Upper lobe of right lung (tissue), 1 donor: ENCODE measurements at places on chromosomes 12 and 14. TPM values are rescaled to one million over a fixed set of nuclear protein-coding genes. Genes with fewer than 3 reads are reported as not detected.

- no peak for DNase-seq
Observed at GRCh38 chr12:42217656-42218055, 20.4 kb downstream of the YAF2 start.

DNA sequence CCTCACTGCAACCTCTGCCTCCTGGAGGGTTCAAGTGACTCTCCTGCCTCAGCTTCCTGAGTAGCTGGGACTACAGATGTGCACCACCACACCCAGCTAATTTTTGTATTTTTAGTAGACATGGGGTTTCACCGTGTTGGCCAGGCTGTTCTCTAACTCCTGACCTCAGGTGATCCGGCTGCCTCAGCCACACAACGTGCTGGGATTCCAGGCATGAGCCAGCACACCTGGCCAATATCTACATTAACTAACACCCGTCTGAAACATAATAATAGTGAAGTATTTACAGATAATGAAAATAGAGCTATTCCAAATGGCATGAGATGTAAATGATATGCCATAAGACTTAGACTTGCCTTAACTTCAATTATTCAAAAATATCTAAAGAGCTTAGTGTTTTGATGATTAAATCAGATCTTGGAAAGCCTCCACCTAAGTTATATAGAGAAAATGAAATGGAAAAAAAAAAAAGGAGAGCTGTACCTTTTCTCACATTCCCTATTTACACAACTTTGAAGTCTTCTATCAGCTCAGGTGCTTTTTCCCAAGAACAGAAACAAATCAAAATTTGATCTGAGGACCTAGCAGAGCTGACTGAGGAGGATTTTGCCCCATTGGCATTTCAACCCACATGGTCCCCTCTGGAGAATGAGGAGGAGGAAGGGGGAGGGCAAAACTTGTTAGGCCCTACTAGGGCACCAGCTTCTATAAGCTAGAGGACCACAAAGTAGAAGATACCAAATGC is 309.2 kb downstream of the PRKD1 start:
- DNase-seq: no peak

DNA sequence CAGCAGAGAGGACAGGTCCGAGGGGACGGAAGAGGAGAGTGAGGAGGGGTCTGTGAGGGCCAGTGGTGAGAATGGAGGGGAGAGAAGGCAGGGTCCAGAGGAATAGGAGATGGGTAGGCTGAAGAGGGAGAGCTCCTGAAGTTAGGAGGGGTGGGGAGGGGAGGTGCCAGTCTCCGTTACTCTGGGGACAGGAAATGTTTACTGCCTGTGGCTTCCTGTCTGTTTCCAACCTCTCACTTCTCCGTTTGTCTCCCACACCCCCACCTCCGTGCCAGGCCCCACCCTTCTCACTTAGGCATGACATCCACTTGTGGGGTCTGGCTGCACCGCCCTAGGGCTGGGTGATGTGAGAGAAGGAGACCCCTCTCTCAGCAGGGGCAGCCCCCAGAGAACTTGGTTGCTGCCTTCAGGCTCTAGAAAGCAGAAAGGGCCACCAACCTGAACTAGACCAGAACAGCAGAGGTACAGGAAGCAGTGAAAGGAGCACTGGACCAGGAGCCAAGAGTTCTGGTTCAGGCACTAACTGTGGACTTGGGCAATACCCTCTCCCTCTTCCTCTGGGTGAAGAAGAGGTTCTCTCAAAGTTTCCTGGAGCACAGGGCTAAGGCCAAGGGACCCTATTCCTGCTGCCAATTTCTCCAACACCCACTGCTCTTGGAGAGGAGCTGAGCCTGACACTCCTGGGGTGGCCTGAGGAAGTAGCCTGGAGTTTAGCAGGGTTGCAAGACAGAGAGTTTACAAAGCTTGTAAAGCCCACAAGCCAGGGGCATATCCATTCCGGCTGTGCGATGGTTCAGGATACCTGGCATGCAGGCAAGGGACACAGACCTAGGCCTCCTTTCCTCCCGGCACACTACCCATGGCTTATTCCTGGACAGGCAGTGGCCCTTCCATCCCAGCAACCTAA is 5.5 kb downstream of the ITGA5 start:
- DNase-seq: peak; percentile 83

Gene WIF1
- total RNA-seq: 171 TPM

DNA sequence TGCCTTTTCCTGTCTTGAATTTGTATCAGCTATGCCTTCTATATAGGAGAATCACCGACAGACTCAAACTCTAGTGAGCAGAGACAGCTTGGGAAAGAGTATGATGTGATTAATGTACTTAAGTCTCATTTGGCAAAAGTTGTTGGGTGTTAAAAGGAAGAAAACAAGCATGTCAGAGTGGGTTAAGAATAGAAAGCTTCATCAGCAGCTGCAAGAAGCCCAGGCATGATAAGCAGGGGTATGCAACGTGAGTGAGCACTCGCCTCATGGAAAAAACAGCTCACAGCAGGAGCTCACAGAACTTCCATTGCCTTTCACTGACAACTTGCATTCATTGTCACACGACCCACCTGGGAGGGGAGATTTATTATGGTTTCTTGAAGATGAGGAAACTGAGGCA is 35.9 kb upstream of the WNK1 start:
- DNase-seq: no peak

GRCh38 chr14:99530407-99531155 is 49.4 kb downstream of the CCNK start:
- DNase-seq: no peak

Gene TTC6
- total RNA-seq: 7.9 TPM

DNA sequence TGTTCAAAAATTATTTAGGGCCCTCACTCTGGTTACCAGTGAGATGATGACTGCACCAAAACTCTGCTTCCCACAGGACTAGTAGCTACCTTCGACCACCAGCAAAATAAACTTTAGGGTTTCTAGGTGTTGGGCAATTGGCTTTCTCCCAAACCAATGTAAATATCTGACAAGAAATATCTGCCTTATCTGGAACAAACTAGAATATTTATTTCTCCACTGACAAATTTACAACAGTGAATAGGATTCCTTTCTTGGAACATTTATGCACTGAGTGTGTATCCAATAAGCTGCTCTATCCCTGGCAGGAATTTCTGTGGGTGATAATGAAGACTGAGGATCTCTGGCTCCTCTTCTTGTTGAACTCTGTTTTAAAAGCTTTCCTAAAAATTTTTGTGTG is 148.6 kb downstream of the SLC6A15 start:
- no peak for DNase-seq

Gene CFAP54
- 0.75 TPM for total RNA-seq
